ENCODE measurements at places on chromosomes 6 and 20.

DNA sequence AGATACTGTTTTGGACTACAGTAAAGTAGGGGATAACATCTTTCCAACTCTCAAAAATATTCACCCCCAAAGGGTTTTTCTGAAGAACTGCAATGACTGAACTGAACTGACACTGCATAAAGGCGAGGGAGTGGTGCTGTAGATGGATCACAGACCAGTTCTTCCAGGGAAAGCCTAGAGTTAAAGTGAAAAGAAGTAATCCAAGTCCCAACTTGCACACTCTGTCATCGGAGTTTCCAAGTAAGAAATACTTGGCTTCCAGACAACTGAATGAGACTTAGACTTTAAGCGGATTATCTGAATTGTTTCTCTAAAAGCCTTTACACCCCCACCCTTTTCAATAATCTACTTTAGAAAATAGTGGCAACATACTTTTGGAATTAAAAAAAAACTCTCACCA is 134.1 kb upstream of the PREP start:
- DNase-seq: no peak

DNA sequence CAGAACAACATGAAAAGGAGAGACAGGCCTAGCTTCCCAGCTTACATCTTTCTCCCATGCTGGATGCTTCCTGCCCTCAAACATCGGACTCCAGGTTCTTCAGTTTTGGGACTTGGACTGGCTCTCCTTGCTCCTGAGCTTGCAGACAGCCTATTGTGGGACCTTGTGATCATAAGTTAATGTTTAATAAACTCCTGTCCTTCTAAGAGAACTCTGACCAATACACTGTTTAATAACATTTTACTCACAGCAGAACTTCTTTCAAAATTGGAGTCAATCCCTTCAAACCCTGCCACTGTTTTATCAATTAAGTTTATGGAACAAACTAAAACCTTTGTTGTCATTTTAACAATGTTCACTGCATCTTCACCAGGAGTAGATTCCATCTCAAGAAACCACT is 111.4 kb downstream of the PREP start:
- DNase-seq: no peak

- DNase-seq: no peak
These were observed 48.8 kb downstream of the MAPK14 start for GRCh38 chr6:36076178-36077063.

DNA sequence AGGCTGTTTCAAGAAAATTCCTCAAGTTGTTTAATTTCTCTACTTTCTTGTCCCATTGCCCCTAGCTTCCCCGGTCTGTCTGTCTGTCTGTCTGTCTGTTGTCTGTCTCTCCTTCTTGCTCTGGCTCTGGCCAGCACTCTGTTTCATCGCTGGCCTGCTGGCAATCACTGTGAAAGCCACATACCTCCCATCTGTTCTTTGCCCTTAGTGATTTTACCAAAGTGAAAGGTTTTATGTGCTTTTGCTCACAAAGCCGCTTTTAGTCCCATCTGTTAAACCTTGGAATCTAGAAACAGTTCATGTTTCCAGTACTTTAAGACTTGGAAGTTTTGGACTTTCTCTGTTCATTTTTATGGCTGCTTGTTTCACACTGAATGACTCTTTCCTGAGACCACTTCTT is 87.8 kb upstream of the EXOC2 start:
- no peak for DNase-seq

DNA sequence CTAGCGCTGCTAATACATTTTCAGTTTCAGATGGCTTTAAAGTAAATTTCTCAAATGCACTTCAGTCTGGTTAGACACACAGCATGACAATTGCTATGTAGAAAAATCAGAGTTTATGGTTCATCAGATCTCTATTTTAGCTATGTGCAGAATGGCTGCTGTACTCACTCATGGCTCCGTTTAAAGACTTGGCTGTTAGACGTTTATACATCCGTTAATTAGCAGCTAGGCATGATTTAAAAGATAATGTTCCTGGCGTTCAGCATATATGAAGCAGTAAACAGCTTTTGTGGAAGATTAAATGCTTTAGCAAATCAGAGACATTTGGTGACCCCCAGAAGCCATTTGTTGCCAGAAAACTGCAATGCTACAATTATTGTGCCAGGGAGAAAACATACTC is 350.0 kb upstream of the MANEA start:
- DNase-seq: no peak

DNA sequence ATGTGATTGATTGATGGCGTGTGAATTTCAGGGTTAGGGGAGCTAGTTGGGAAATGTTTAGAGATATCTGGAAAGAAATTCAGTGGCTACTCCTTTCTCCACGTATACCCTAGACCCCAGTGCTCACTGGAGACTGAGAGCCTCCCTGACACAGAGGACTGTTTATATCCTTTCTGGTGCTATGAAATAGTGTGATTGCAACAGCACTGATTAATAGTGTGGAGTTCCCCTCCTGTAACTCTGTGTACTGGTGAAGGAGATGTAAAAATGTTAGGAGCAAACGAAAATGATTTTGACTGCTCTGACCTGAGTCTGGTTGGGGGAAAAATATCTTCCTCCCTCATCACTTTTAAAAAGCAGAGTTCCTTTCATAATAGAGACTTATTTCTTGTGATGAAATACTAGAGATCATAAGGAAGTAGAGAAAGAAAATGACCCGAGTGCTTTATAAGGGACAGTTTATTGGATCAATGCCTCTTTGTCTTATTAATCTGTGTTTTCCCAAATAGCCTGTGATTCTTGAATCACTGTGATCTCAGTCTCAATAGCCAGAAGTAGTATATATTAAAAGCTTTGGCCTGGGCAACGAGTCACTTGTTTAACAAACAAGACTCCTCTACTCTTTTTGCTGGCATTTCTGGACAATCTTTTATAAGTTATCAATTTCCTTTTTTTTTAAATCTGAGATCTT is 92.3 kb downstream of the RNF182 start:
- DNase-seq: no peak

DNA sequence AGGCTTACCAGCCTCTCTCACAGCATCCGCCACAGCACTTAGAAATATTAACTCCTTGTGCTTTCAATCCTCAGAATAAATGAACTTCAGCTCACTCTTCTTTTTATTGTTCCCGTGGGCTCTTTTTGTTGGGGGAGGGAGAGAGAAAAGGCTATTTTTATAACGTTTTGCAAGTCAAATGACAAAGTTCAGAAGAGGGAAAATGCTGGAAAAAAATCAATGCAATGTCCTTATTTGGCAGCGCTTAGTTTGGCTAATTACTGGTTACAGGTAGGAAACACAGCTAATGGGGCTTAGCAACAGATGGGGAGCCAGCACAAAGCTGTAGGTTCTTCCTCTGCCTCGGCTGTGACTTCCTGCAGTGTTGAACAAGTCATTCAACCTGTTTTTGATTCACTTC is 1067.0 kb upstream of the MAP3K7 start:
- no peak for DNase-seq

DNA sequence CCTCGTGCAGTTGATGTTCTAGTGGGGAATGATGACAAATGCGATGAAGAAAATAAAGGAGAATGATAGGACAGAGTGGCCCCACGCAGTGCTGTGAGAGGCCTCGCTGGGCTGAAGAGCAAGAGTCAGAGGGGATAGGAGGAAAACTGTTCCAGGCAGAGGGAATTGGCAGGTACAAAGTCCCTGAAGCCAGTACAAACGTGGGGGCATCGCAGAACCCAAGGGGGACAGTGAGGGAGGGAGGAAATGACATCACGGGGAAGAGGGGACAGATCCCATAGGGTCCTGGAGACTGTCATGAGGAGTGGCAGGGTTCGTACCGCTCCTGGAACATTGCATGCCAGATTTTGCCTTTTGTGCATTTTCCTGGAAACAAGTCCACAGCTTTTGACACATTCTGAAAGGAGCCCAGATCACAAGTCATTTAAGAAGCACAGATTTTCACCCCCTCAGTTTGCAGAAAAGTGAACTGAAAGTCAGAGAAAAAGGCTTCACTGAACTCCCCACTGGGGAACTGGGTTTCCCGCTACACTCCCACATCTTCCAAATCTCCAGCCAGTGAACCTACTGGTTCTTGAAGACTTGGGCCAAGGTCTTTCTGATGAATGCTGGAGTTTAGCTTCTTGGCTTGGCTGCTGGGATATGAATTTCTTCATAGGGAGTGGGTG is 77.0 kb downstream of the SULF2 start:
- DNase-seq: no peak

GRCh38 chr20:2519115-2519809 is 10.5 kb upstream of the ZNF343 start:
- no peak for DNase-seq

GRCh38 chr6:69216127-69216526 is 580.7 kb downstream of the LMBRD1 start:
- no peak for DNase-seq

DNA sequence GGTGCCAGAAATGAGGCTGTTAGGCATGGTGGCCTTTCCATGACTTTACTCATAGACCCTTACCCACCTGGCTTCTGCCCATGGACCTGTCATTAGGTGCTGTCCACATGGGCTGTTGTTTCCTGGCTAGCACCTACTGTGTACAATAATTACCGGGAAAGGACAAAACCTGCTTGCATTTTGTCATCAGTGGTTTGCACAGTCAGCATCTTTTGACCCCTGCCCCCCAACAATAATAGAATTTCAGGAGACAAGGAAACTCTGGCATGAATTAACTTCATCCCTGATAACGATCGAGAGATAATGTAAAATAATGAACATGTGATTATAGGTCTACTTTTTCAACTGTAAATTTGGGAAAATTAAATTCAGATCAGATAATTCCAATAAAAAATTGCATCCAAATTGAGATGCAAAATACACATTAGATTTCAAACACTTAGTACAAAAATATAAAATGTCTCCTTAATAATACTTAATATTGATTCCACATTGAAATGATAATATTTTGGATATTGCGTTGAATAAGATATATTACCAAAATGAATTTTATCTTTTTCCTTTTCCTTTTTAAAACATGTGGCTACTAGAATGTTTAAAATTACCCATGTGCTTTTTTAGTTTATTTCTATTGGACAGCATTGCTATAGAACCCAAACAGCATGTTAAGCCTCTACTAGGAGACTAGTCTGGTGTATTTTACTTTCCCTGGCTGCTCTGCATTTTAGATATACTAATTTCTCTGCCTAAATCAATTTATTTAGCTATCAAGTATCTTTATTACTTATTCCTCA is 12.4 kb downstream of the ANKRD66 start:
- DNase-seq: no peak

All from stimulated activated CD4-positive, alpha-beta T cell treated with anti-CD3 and anti-CD28 coated beads, TNF-alpha, amount 100 ng/mL, for 4 hours (primary cell).